ENCODE measurements at places on chromosomes 2 and 18. TPM values are rescaled to one million over a fixed set of nuclear protein-coding genes. Genes with fewer than 3 reads are reported as not detected.

SKA1 gene
- total RNA-seq, result not detected

CYP1B1 gene
- total RNA-seq, result 242 TPM

EFHD1 gene
- total RNA-seq, result 29.1 TPM

CXCR1 gene
- not detected for total RNA-seq

RAB27B gene
- 0.22 TPM for total RNA-seq

DSG4 gene
- total RNA-seq, result not detected

AMMECR1L gene
- 13.8 TPM for total RNA-seq

MATN3 gene
- 29.9 TPM for total RNA-seq

OBSL1 gene
- total RNA-seq, result 90.0 TPM

GALNT5 gene
- 0.98 TPM for total RNA-seq

CRACDL gene
- total RNA-seq, result 7.2 TPM

HOXD3 gene
- 11.4 TPM for total RNA-seq

TEX261 gene
- 36.3 TPM for total RNA-seq

OR6B2 gene
- total RNA-seq, result 3.3 TPM

SKOR2 gene
- total RNA-seq, result not detected

HAAO gene
- total RNA-seq, result 5.9 TPM

LRP2 gene
- total RNA-seq, result not detected
